ENCODE measurements at places on chromosomes 7 and 10.

DNA sequence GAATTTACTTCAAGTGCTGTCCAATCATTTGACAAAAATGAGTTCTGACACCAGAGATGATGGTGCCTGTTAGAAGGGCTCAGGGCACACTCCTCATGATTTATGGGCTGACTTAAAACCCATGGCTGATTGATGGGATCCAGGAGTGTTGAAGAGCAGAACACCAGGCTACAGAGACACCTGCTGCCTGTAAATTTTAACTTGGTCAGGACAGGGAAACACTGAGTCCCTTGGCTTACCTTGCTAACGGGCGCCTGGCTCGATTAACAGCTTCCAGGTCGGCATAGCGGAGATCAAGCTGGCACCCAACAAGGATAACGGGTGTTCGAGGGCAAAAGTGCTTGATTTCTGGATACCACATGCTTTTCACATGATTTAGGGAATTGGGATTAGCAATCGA lies 51.4 kb downstream of the RHOBTB1 start:
- no peak for DNase-seq

DNA sequence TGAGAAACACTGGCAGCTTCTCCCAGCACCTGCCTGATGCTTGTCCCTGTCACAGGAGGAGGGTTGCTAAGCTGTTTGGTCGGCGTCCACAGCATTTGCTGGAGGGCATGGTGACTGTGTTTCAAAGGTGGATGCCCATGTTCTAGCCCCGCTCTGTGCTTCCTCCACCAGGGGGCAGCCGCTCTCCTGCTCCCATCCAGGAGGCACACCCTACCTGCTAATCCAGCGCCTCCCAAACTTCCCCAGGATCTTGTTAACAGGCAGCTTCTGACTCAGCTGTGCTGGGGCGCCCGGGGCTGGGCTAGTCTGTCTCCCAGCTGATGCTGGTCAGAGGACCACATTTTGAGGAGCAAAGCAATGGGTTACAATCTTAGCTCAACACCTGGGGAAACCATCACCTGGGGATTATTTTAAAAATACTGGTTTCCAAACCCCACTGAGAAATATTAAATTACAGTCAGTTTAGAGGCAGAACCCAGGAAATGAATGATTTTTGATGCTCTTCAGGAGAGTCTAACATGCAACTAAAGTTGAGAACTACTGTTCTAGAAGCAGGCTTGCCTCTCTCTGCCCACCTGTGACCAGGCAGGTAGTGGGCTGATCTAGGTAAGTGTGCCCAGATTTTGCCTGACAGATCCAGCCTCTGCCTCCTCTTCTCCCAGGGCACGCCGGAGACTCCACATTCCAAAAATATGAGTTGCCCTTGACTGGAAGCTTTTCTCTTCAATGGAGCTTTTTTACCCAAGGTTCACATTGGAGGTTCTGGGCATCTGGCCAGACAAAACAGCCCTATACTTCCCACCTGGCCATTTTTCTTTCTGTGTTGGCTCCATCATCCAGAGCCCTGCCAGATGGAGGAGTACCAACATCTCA lies 92.7 kb upstream of the GPR26 start:
- peak; percentile 50 for DNase-seq

DNA sequence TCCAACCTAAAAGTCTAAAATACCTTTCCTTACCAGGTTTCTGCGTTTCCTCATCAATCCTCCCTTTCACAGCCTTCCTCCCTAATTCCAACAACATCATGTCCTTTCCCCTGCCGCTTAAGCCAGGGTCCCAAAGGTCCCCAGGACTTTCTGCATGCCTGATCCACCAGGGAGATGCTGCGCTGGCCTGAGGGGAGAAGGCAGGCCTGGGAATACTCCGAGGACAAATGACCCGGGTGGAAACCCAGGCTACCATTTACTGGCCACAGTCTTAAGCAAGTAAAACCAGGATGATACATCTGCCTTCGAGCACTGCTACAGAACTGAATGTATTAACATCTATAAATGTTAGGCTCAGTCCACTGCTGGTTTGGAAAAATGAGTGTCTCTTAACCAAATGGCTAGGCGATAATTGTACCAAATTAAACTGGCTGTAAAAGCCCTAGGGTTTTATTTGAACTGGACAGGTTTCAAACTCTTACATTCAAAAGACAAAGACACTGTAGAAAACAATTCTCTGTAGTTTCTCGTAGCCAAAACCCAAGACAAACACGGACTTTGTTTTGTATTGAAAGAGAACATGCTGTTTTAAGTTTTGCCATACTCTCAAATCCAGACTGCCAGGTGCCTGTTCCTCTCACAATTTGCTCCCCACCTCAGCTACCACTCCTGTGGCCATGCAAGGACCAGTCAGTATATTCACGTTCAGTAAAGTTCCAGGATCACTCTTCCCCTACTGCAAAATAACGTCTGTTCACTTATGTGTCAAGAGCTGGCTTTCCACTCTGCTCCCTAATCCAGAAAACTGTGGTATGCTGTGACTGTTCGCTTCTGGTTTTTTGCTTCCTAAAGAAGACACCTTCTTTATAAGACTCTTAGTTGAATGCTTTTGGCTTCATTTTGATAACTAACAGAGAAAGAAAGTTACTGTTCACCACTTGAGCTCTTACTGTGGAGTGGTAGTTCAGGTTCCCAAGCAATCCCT lies 145.7 kb downstream of the RNF216 start:
- no peak for DNase-seq

GRCh38 chr10:124043310-124044142 lies 49.9 kb downstream of the CHST15 start:
- no peak for DNase-seq

DNA sequence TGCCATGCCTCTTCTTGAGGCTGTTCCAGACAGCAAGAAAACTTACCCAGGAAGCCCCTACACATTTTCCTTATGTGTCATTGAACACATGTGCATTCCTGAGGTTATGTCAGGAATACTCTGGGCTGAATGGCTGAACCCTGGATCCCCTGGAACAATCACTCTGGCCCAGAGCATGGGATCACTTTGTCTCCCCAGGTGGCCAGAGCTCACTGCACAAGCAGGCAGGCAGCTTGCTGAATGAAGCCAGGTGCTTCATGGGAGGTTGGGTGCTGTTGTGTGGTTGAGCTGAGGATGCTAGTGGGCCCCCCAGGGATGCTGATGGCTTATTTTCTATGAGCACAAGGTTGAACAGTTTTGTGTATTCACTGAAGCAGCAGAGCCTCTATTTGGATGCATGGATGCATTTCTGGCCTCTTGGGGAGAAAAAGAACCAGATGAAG lies 54.7 kb upstream of the NPTX2 start:
- no peak for DNase-seq

DNA sequence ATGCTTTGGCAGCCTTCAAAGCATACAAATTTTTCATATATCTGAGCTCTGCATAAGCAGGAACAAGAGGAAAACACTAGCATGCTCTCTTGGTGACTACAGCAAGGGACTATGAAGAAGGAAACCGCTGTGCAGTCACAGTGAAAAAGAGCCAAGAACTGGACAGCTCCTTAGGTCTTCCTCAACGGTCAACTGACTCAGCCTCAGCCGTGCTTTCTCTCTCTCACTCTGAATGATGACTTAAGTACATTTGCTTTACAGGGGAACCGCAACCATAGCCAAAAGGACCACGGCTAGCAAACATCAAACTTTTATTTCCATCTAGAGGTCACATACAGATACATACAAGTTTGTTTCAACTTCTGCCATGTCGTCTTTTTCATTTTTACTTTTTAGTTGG lies 69.9 kb downstream of the HYCC1 start:
- DNase-seq = no peak

GRCh38 chr7:30459591-30460245 lies 18.9 kb downstream of the NOD1 start:
- no peak for DNase-seq

- peak; percentile 34 for DNase-seq
Measured at GRCh38 chr10:33416209-33416608, 81.7 kb upstream of the NRP1 start.

DNA sequence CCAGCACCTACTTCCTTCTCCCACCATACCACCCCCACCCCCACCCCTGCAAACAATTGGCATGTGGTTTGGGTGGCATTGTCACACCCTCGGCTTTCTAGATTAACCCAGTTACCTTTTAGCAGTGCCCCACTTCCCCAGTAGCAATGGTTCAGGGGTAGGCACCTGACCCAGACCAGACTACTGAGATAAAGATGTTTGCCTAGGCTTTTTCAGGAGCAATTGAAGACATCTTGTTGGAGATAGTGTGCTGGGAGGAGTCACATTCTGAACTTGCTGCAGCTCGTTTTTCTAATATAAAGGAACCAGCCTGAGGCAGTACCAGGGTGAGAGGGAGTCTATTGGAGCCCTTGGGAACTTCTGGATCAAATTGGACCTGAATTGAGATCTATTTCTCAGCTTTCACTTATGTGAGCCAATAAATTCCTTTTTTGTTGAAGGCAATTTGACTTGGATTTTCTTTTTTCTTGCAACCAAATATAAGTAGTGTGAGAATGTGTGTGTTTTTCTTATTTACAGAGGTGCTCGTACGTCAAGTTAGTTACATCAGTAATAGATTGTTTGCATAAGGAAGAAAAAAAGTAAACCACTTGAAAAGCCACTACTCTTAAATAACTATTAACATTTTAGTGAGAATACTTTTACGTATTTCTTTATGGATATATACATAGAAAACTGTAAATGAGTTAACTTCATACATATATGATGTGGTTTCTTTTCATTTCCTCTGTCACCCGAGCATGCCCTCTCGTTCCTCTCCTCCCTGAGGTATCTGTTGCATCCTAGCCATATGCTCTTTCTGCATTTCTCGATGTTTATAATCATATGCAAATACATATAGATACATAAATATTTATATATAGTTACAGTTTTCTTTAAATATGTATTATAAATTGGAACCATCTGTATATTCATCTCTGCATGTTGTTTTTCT lies 38.0 kb downstream of the RAB18 start:
- no peak for DNase-seq

GRCh38 chr7:151666886-151667285 lies 147.2 kb upstream of the RHEB start:
- no peak for DNase-seq

DNA sequence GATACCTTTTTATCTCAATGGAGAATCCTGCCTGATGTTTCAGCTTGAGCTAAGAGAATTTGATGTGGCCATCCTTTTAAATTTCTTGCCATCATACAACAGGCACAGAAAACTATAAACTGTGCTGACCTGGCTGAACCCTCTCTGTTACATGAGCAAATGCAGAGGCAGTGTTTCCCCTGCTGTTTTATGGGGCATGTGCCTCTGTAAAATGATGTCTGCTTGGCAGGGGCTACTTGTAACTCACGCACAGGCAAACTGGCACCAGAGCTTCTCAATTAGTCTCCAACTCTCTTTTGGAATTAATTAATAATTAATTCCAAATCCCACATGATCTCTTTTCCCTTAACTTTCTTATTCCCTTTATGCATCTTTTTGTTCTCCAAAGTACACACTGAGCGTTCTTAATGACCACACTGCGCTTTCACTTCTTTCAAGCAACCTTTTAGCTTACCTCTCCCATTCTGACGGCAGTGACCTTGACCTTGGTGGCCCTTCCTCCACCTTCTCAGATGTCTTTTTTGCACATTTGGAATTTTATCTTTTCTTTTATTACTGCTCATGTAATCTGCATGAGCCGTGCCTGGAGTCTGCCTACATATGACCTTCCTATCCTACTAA lies 334.0 kb downstream of the PLXNA4 start:
- DNase-seq = no peak

GRCh38 chr10:95963991-95964389 lies 56.2 kb downstream of the CC2D2B start:
- DNase-seq = no peak
